Spinal cord (tissue), 10 donors: ENCODE measurements at places on chromosomes 16 and 17. TPM values are rescaled to one million over a fixed set of nuclear protein-coding genes. Genes with fewer than 3 reads are reported as not detected.

GRCh38 chr16:10037751-10038150 is 144.5 kb downstream of the GRIN2A start:
- H3K36me3 ChIP-seq: no peaks in the 10 kb centered on the region
- H3K4me1 ChIP-seq: peaks cover 19% of the 10 kb centered on the region

- DNase-seq: no peak
- peaks cover 43% of the 10 kb centered on the region for H3K27me3 ChIP-seq
- H3K4me1 ChIP-seq: peaks cover 36% of the 10 kb centered on the region
- H3K27ac ChIP-seq: peak within 1 kb of the TSS; percentile 25
These were observed at the start of gene SLC16A3 for GRCh38 chr17:82228842-82229697. TSS of gene SLC16A3 (plus strand) at chr17:82229042. CDS start at chr17:82236009, 6,967 bp downstream.

DNA sequence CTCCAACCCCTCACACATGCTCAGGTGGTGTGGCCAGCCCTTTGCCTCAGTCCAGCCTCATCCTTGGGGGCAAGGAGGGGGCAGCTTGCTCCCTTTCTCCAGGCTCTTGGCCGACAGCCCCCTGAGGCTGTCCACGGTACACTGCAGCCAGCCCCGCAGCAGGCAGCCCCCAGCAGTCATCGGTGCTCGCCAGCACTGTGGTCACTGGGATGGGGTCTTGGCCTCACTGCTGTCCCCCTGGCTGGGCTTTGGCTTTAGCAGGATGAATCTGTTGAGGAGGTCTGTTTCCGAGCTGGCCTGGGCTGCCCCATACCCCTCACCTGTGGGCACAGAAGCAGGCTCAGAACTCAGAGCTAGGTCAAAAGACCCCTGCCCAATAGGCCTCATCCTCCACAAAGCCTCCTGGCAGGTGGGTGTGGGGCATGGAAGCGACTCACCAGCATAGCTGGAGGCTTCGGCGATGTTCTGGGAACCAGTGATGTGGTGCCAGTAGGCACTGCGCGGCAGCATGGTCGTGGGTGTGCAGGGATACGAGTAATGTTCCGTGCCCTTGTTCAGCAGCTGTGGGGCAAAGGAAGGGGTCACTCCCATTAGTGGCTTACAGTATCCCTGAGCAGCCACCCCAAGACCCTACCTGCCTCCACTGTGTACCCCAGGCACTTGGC is 10.8 kb downstream of the POLR2C start:
- peaks cover 47% of the 10 kb centered on the region for H3K4me1 ChIP-seq
- DNase-seq: no peak
- H3K36me3 ChIP-seq: peaks cover 72% of the 10 kb centered on the region
- H3K4me3 ChIP-seq: no peak overlapping the region
- no peak overlapping the region for H3K27ac ChIP-seq

Gene HSD17B1
- 5.2 TPM for total RNA-seq

GRCh38 chr16:52312716-52313115 is 234.2 kb downstream of the TOX3 start:
- H3K4me1 ChIP-seq: peaks cover 4% of the 10 kb centered on the region
- H3K27ac ChIP-seq: no peak overlapping the region

GRCh38 chr16:81060576-81061306 is 16.3 kb downstream of the C16orf46 start:
- no peaks in the 10 kb centered on the region for H3K4me1 ChIP-seq
- DNase-seq: no peak
- no peak overlapping the region for H3K27ac ChIP-seq

DNA sequence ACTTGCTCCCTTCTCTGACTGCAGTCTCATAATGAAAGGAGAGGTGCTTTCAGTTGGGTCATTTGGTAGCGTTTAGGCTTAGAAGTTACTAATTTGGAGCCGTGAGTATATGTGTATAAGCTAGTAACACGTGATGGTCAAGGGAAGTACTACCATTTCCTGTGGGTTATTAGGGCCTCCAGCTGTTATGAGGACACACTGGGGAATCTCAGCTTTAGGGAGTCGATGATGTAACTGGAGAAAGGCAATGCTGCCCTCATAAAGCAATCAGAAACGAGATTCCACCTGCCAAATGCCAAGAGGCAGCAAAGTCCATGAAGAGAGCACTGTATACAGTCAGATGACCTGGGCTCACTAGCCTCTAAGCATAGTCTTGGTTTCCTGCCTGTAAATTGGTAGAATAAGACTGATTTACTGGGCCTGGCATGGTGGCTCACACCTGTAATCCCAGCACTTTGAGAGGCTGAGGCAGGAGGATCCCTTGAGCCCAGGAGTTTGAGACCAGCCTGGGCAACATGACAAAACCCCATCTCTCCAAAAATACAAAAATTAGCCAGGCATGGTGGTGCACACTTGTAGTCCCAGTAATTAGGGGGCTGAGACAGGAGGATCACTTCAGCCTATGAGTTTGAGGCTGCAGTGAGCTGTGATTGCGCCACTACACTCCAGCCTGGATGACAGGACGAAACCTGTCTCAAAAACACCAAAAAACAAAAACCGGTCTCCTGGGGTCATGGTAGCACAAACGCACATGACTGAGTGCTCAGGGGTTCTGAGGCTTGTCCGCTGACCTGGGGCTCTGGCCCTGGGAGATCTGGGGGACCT is 53.0 kb downstream of the SF3B3 start:
- H3K36me3 ChIP-seq: peaks cover 26% of the 10 kb centered on the region
- no peak for DNase-seq
- no peaks in the 10 kb centered on the region for H3K27me3 ChIP-seq
- no peak overlapping the region for H3K4me3 ChIP-seq

GRCh38 chr17:62618647-62619416 is 8.6 kb upstream of the MRC2 start:
- peaks cover 17% of the 10 kb centered on the region for H3K4me1 ChIP-seq
- no peak for DNase-seq
- H3K27me3 ChIP-seq: no peaks in the 10 kb centered on the region
- no peak overlapping the region for H3K4me3 ChIP-seq
- H3K36me3 ChIP-seq: peaks cover 27% of the 10 kb centered on the region
- peak overlapping the region; percentile 16 for H3K27ac ChIP-seq

DNA sequence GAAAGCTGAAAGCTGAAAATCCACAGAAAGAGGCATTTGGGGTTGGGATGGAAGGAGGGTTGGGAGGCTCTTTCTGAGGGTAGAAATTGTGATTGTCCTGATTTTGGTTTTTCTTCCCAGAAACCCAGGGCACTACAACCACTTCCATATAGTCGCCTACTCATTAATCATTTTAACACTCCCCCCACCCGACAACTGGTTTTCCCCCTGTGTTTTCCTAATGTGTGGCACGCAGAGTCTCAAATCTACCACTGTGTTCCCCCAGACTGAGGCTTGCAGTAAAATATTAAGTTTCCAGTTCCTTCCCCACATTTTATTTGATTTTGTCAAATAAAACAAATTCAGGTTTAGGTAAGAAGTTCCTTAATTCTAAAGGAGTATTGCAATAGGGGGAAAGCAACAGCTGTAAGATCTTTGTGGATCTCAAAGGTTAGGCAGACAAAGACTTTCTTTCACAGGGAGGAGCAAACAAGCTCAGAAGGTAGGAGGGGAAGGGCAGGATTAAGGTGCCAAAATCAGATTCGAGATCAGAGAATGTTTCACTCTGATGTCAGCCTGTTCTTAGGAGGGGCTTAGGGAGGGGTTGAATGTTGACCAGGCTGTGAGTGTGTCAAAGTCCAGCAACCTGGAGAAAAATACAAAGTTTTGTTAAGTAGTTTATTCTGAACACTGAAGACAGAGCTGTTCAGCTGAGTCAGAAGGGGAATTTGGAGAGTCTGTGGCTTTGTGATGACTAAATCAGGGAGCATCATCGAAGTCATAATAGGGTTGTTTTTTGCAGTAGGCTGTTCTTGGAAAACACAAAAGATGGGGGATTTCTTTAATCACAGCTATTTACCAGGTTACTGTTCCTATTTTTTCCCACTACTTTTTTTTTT is 3.6 kb downstream of the ZNF267 start:
- DNase-seq: no peak
- H3K4me3 ChIP-seq: no peak overlapping the region
- no peak overlapping the region for H3K27ac ChIP-seq
- peaks cover 10% of the 10 kb centered on the region for H3K4me1 ChIP-seq

DNA sequence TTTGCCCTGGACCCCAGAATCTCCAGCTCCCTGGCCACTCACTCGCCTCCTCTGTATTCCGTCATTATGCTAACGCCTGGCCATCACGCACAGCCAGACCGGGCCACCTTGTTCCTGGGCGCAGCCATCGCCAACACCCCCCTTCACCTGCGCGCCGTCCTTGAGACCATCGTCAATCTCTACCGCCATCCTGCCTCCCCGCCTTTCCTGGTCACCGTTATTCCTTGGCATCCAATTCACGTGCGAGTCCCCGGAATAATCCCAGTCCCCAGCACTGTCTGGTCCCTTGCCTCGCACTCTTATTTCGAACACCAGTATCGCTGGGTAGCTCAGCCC is 541 bp downstream of the VKORC1 start:
- peak overlapping the region; percentile 83 for H3K27ac ChIP-seq
- H3K4me3 ChIP-seq: peak overlapping the region; percentile 60
- H3K4me1 ChIP-seq: peaks cover 28% of the 10 kb centered on the region
- peaks cover 25% of the 10 kb centered on the region for H3K36me3 ChIP-seq

- no peaks in the 10 kb centered on the region for H3K27me3 ChIP-seq
- H3K27ac ChIP-seq: no peak overlapping the region
- H3K4me1 ChIP-seq: peaks cover 36% of the 10 kb centered on the region
- DNase-seq: no peak
- no peak overlapping the region for H3K4me3 ChIP-seq
These were observed 16.9 kb downstream of the CREBBP start for GRCh38 chr16:3863587-3863986.

Gene WNK4
- total RNA-seq: 11.2 TPM

Gene LCMT1
- 40.1 TPM for total RNA-seq

GRCh38 chr17:12549499-12550041 is 116.1 kb upstream of the MYOCD start:
- no peaks in the 10 kb centered on the region for H3K4me1 ChIP-seq
- H3K36me3 ChIP-seq: no peaks in the 10 kb centered on the region
